ENCODE measurements at places on chromosomes 5 and 9.
A peak's percentile ranks its signal among the peaks of the same experiment; 100 is the strongest.

- DNase-seq, result peak; percentile 69
These were observed at the start of gene ABCA1 for GRCh38 chr9:104927912-104928740. ABCA1 (minus strand) TSS chr9:104928155; CDS start chr9:104903679, 24,476 bp downstream.

GRCh38 chr9:131807144-131807983 is 67.5 kb upstream of the RAPGEF1 start:
- DNase-seq, result no peak

DNA sequence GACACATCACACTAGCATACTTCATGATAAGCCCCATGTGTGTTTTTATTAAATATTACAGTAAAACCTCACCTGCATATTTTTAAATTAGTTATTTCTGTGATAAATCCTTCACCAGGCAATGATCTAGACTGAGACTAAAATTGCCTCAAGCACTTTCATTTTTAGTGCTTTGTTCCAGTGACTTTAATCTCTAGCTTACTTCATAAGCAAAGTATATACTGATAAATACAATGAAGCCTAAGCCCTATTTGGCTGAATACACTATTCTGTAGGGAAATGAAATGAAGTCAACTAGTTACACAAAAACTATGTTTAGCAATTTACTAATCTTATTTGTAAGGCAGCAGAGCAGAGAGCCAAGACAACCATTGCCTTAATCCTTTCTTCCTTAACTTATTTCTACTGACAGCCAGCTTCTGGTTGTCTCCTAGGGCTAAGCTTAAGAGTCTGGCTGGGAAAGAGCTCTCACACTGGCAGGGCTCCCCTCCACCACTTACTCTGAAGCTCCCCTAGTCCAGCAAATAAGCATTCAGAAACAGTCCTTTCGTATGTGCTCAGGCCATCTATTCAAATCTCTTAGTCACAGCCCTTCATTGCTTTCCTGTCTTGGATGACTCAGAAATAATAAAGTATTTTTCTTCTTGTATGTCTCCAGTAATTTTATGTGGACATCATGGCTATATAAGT is 31.4 kb upstream of the MTAP start:
- no peak for DNase-seq

DNA sequence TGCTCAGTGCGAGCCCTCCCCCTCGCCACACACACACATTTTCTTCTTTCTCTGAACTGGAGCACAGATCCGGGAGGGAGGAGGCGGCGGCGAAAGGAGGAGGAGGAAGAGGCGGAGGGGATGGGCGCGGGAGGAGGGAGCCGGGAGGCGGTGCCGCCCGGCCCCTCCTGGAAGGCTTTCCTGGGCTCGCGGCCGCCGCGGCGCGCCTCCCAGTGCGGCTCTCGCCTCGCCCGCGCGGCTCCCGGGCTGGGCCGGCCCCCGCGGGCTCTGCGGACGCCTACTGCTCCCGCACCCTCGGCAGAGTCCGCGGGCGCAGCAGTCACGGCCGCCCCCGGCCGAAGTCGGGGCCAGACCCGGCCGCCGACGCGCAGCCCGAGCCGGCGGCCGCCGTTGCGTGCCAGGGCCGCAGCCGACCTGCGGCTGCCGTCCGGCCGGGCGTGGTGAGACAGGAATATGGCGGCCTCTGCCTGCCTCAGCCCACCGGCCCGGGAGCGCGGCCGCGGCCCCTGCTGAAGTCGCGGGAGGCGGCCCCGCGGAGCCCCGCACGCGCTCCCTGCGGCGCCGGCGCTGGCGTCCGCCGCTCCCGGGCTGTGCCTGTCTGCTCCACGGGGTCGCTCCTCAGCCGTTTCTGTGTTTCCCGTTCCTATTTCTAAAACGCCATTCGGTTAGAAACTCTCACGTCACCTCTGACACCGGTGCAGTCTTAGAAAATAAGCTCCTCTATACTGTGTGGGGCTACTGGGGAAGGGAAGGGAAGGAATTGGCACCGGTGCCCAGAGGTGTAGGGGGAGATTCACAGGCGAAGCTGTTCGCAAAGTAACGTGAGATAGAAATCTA is 500 bp upstream of the GNAQ start:
- DNase-seq, result peak; percentile 63

- no peak for DNase-seq
These were observed 343 bp downstream of the LMX1B start for GRCh38 chr9:126614088-126614454.

DNA sequence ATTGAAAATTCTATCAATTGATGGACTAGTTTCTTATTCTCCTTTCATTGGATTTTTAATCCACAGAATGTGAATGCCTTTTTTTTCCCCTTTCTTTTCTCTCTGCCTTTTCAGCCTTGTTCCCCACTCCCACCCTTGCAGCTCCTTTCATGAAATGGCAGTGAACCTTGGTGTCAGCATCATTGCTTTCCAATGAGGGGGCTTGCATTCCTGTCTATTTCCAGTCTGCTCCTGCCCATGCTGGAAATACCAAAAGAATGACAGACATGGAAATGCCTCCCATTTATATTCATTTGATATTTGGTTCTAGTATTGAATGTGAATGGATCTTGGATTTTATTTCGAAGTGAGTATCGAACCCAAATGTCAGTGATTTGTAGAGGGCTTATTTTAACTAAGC is 162.7 kb upstream of the SGCD start:
- DNase-seq, result no peak

- DNase-seq, result no peak
These were observed 373.6 kb upstream of the ZNF608 start for GRCh38 chr5:125120012-125120411.

GRCh38 chr5:1827025-1827885 is 26.0 kb downstream of the NDUFS6 start:
- DNase-seq, result no peak

GRCh38 chr9:110590816-110591215 is 11.3 kb upstream of the SVEP1 start:
- DNase-seq, result no peak

All from HTR-8/SVneo (cell line).